ENCODE measurements at places on chromosomes 1 and 21. TPM values are rescaled to one million over a fixed set of nuclear protein-coding genes. Genes with fewer than 3 reads are reported as not detected.

- no peak for DNase-seq
Measured at GRCh38 chr1:36768486-36769178, 265.7 kb downstream of the GRIK3 start.

GRCh38 chr1:161486806-161487741 lies 18.2 kb upstream of the FCGR2A start:
- DNase-seq, result peak; percentile 76

DNA sequence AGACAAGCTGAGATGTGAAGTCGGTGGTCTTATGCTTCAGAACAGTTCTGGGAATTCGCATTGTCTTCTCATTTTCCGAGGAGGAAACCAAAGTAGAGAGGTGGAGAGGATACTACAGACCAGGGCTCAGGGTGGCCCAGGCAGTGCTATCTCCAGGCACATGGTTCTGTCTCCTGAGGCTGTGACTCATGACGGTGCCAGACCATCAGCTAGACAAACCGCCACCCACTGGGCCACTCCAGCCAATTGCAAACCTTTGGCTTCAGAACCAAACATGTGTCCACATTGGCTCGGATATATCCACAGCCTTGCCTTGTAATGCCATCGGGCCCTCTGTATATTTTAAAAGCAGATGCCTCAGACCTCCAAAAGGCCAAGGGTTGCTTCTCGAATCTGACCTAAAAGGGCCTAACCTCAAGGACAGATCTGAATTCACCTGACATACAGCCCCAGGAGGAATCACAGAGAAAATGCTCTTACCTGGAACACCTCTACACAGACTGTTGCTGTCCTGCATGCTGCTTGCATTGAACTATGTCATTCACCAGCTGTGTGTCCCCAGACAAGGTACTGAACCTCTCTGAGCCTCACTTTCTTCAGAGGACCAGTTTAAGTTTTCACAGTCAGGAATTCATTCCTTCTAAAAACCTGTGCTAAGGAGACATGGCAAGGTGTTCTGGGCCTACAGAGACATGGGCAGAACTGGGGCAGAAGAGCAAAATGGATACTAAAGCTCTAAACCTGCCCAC lies 224.9 kb upstream of the JUN start:
- peak; percentile 11 for DNase-seq

The SPRR2G gene
- total RNA-seq, result not detected

- no peak for DNase-seq
Measured at GRCh38 chr21:34519016-34519415, 7.0 kb upstream of the KCNE1 start.

The DCST1 gene
- not detected for total RNA-seq

The SPATA46 gene
- not detected for total RNA-seq

DNA sequence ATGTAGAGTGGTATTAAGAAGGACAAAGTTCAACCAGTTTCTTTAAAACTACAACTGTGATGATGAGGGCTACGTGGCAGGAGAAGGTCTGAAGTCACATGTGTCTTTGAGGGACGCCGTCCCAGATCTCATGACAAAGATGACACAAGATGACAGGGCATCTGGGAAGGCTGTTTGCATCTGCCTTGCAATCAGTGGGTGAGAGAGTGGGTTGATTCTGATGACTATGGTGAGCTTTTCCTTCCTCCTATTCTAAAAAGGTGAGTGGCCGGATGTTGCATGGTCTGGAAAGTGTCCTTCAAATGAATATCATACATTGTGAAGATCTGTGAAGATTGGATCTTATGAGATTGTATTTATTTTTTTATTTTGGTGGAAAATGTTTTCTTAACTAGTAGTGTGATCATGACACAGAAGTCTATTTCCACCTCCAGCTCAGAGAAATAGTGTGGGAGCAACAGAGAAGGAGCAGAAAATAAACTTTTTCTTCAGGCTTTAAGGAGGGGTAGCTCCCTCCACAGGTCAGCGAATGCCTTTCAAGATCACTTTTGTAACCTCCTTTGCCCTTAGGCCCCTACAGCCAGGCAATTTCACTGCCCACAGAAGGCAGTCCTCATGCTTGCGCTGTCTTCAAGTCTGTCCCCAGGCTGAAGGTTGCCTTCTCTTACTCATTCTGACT lies 76.0 kb upstream of the ATF3 start:
- DNase-seq, result no peak

The CD1B gene
- not detected for total RNA-seq

- DNase-seq, result no peak
Measured at GRCh38 chr1:150012611-150013010, 2.1 kb upstream of the OTUD7B start.

- no peak for DNase-seq
Measured at GRCh38 chr21:16071092-16071491, 341.3 kb downstream of the USP25 start.

The CD53 gene
- not detected for total RNA-seq

The INSRR gene
- total RNA-seq, result not detected

- DNase-seq, result peak; percentile 40
Measured at GRCh38 chr21:26686278-26686677, 113.2 kb upstream of the CYYR1 start.

The BSND gene
- not detected for total RNA-seq

The PADI3 gene
- total RNA-seq, result under 0.01 TPM

- no peak for DNase-seq
Measured at GRCh38 chr1:55468142-55468795, 253.1 kb upstream of the USP24 start.

The FCN3 gene
- not detected for total RNA-seq

The ANKRD34A gene
- under 0.01 TPM for total RNA-seq

DNA sequence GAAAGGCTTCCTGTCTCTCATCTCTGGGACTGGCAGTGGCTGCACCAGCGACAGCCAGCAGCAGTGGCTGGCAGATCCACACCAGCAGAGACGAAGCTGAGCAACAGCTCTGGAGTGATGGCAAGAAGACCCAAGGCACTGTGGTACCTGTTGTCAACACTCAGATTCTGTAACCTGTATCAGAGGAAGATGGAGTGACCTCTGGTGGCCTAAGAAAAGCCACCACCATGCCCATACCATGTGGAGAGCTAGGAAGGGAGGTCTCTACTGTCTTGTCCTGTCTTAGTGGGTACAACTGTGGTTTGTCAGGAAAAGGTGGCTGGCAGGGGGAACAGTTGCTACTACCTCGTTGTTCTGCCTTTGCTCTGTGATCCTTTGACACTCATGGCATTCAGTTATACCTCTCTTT lies 22.5 kb upstream of the RHBDL2 start:
- peak; percentile 3 for DNase-seq

- no peak for DNase-seq
Measured at GRCh38 chr1:206010060-206010459, 6.9 kb upstream of the RAB7B start.

The C1orf185 gene
- total RNA-seq, result not detected

GRCh38 chr1:44808063-44808937 lies at the start of gene BTBD19:
Gene BTBD19, plus strand, starts transcription at chr1:44808523. Its CDS starts 298 bp downstream, at chr1:44808821.
- DNase-seq, result peak; percentile 95

DNA sequence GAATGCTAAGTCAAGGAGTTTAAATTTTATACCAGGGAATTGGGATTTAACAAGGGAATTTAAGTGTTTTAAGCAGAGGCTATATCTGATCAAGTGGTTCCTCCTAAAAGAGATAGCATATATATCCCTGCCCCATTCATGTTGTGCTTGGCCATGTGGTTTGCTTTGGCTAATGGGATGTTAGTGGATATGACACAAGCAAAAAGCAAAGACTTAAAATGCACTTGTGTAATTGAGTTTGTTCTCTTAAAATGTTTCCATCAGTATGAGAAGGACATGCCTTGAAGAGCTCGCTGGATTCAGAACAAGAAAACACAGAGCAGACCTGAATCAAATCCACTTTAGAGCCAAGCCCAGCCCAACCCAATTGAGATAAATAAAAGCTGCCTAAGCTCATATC lies 22.4 kb downstream of the C1orf87 start:
- DNase-seq, result no peak

DNA sequence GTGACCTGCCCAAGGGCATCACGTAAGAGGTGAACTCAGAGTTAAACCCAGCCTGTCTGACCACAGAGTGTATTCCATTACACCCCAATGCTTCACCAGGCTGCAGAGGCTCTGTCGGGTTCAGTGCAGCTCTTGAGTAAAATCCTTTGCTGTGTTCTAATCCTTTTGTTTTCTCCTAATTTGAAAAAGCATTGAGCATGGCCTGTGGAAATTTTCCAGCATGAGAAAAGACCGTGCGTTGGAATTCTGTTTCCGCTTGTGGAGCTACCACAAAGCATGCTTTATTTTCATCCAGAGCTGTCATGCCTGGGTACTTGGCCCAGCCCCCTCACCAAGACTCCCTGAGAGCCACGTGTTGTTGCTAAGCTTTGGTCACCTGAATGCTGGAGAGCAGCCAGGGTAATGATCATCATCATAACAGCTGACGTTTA lies 317.6 kb downstream of the PRDM2 start:
- DNase-seq, result no peak

DNA sequence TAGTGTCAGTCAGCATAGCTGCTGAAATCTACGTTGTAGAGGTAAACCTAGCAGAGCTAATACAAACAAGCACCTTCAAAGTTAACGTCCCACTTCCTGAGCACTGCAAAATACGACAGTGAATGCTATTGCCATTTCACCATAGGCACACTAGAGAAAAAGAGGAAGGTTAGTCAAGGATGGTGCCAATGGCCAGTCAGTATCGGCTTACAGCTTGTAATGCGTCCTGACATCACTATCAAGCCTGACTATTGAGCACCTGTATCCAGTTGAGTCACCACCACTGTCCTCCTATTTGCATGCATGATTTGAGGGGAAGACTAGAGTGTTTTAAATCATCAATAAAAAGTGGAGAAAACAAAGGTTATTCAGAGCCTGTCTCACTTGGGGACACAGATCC lies 34.4 kb downstream of the NUCKS1 start:
- no peak for DNase-seq

The RIPPLY3 gene
- not detected for total RNA-seq

DNA sequence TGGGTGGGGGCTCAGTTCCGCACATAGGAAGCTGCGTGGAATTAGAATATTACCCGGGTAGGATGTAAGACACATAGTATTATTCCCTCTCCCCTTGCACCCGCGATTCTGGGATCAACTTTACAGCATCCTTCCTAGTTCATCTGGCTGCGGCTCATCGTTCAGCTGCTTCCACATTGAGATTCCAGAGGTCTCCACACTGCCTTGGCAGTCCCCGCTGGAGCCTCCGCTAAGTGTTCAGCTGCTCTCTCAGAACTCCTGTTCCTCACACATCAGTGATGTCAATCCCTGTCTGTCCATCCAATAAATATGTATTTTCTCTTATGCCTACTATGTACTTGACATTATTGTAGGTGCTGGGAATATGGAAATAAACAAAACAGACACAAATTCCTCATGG lies 135.6 kb upstream of the SYT6 start:
- DNase-seq, result no peak

DNA sequence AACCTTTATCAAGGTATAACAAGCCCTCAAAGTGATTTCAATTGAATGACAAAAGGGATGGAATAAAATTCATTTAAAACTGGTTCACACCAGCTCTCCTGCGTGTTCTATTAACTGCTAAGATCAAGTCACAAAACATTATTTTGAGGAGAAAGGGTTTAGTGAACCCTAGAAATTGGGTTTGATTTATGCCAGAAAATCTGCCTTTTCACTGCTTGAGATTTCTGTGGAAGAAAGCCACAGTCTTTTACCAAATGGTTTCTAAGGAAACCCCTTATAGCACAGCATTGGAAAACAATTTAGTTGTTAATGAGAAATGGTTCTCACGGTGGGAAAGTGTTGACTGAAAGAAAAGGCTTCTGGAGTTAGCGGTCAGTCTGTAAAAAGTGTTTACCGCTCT lies 43.6 kb upstream of the DPH5 start:
- no peak for DNase-seq

- no peak for DNase-seq
Measured at GRCh38 chr1:11365744-11366387, 92.9 kb downstream of the UBIAD1 start.

GRCh38 chr1:110407260-110408210 lies at the start of gene LAMTOR5:
Gene LAMTOR5, minus strand, starts transcription at chr1:110407694. Its CDS starts 74 bp downstream, at chr1:110407620.
- DNase-seq, result peak; percentile 98

GRCh38 chr21:16979574-16979973 lies 533.3 kb upstream of the CXADR start:
- DNase-seq, result no peak

DNA sequence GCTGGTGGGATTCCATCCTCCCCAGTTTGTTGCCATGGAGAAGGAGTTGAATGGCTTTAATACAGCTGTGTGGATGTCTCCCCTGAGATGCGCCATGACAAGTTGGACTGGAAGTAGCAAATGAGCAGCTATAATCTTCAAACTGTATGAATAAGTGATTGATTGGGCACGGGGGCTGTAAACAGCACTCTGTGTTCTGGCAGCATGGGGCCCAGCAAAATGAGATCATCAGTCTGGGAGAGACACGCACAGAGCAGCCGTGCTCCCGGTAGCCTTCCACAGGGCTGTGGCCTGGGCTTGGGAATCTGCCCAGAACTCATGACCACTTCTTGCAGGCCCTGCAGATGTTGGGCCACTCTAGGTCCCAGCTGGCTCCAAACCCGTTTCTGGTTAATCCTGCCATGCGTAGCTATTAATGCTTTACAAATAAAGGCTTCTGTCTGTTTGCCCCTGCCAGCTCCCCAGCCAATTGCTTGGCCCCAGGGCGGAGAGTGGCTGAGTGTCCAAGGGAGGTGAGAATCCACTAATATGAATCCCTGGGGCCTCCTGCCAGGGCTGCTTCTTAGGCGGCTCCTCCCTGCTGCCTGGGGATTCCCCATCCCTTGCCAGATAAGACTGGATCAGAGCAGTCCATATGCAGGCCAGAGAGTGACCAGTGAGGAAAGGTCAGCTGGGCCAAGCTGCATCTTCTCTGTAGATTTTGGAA lies 642.9 kb downstream of the AJAP1 start:
- DNase-seq, result no peak

The SAMSN1 gene
- 0.60 TPM for total RNA-seq

The LENEP gene
- total RNA-seq, result 0.40 TPM

The ALDH4A1 gene
- total RNA-seq, result 11.8 TPM

DNA sequence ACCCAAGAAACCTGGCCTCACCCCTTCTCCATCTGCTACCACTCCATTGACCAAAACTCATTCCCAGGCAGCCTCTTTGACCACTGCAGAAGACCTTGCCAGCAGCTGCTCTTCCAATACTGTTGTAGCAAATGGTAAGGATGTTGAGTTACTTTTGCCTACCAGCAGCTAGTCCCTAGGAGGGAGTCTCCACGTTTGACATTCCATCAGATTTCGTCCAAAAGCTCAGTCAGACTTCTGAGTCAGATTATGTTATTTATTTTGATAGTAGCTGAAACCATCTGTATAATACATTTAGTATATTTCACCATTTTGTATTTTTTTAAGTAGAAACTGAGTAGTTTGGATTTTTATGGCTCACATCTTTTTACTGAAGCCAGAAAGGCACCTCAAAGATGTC lies 51.5 kb upstream of the WNT2B start:
- no peak for DNase-seq

The NPPA gene
- not detected for total RNA-seq

The CYB5RL gene
- 4.2 TPM for total RNA-seq

GRCh38 chr21:31900121-31900895 lies 27.5 kb downstream of the HUNK start:
- DNase-seq, result no peak

GRCh38 chr1:46204406-46204742 lies 1.2 kb downstream of the LURAP1 start:
- no peak for DNase-seq

Measured in lung microvascular endothelial cell (primary cell).